Caco-2 (cell line): ENCODE measurements at places on chromosomes 12 and 14.

DNA sequence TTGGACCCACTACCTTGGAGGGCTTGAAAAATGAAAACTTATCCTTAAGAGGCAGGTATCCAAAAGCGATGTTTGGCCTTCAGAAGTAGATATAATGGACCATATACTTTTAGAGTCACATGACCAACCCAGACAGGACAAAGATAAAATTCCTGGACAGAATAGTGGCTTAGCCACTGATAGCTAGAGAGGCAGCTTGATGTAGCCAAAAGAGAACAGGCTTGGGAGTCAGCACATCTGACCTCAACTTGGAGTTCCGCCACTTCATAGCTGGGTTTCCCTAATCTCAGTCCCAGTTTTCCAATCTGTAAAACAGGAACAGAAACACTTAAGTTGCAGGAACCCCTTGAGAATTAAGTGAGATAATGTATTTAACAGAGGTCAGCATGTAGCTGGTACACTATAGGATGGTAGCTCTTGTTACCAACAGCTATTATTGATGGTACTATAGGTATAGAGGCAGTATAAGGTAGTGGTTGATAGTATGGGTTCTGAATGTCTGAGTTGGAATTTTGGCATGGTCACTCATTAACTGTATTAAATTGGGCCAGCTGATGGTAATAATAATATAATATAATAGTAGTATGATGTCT, 63.2 kb upstream of the USP44 start:
- DNase-seq: no peak

- no peak for DNase-seq
Observed at GRCh38 chr14:101840649-101841369, 79.3 kb downstream of the PPP2R5C start.

DNA sequence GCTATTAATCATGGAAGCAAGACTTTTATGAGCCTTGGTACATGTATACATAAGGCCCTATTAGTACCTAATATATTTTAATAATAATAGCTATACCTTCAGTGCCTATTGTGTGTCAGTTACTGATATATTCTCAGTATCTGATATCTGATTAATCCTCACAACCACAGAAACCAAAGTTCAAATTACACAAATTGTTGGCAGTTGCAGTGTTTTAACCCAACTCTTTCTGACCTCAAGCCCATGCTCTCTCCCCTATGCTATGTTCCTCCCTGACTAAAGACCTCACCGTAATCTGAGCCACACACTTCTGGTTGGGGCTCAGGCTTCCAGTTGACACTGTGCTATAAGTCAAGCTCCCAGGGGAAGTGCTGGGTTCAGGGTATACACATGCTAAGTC, 214.4 kb downstream of the SPTSSA start:
- no peak for DNase-seq

- DNase-seq: peak; percentile 69
Observed at GRCh38 chr14:74905595-74906142, 17.4 kb downstream of the RPS6KL1 start.

GRCh38 chr14:68873376-68873775, 80.5 kb upstream of the ZFP36L1 start:
- no peak for DNase-seq

- no peak for DNase-seq
Observed at GRCh38 chr12:75854681-75855309, 176.8 kb downstream of the PHLDA1 start.

DNA sequence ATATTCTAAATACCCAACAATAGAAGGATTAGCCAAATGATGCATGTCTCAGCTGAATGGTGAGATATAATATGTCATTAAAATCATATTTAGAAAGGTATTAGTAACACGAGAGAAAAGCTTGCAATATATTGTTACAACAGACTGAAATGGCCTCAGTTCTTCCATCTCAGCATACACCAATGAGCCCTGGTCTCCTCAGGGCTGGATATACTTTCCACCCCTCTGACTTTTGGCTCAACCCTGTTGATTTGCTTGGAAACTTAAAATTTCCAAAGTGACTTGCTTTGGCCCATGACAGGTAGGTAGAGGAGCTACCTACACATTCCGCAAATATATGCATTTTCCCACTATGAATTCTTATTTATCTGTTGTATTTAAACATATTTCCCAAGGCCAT, 908.1 kb upstream of the TMEM132C start:
- DNase-seq: no peak

GRCh38 chr12:87599459-87599858, 429.7 kb downstream of the C12orf50 start:
- DNase-seq: no peak

DNA sequence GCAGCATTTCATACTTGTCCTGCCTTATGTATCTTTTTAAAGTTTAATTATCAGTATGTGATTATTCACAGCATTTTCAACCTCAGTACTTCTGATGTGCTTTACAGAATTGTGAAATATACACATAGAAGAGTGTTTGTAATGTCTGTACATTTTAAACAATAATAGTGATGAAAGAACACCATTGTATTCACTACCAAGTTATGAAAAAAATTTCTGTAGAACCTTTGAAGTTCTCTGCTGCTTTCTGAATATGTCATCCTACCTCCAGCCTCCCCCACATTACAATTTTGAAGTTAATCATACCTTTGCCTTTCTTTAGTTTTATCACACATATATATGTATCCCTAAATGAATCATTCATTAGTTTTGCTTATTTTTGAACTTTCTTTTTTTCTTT, 24.8 kb downstream of the FRMD6 start:
- no peak for DNase-seq

GRCh38 chr14:38120109-38120508, 87.6 kb upstream of the SSTR1 start:
- no peak for DNase-seq

DNA sequence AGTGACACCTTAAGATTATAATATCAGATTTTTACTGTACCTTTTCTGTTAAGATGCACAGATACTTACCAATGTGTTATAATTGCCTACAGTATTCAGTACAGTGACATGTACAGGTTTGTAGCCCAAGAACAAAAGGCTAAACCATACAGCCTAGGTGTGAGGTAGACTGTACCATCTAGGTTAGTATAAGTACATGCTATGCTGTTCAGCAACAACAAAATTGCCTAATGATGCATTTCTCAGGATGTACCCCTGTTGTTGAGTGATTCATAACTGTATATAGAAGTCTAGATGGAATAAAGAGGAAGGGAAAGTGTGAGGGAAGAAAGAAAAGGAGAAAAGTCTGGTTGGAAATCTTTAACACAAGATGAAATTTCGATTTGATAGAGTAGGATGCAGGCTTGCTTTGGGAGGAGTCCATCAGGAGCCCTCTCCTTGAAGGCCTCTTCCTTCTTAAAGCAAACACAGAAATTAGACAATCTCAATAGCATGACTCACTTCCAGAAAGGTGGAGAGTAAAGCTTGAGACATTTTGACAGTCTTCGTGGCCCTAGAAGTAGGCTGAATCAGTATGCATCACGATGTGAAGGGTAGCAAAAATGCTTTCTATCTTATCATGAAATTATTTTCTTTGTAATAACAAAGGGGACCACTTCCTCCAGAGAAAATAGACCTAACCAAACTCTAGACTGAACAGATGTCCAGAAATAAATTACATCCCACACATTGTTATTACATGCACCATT, 191.5 kb downstream of the SYT1 start:
- DNase-seq: no peak
